ENCODE measurements at places on chromosomes 5 and 9.
A peak's percentile ranks its signal among the peaks of the same experiment; 100 is the strongest.

GRCh38 chr9:38390442-38390841 is 2.1 kb upstream of the ALDH1B1 start:
- DNase-seq: no peak

- no peak for DNase-seq
These were observed 55.1 kb upstream of the MOCS2 start for GRCh38 chr5:53164478-53165165.

DNA sequence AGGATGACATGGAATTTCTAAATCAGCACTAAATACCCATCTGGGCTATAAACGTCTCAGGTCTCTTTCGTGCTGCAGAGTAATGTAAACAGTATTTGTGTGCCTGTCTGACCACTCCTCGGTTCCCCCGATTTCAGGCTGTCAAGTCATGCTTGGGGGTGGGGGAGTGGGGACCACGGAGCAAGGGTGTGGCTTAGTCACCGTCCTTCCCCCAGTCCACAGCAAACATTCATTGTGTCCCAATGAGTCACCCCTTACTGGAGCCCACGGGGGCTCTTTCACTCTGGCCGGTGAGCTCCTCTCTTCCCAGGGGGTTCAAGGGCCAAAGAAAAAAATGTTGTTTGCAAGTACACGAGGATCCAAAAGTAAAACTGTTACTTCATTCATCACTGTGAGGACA is 72.4 kb upstream of the ICE1 start:
- DNase-seq: no peak

DNA sequence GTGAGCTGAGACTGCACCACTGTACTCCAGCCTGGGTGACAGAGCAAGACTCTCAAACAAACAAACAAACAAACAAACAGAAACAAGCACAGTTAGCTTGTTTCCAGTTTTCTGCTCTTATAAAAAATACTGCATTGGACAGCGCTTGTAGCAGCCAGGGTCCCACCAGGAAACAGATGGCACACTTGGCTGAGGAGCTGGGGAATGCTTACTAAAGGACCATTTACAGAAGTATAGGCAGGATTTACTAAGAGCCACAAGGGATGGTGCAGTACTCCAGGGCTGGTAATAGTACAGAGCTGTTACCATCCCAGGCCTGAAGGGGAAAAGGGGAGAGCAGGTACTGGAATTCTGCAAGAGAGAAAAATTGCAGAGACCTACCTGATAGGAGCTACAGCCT is 5.2 kb upstream of the ANKS6 start:
- no peak for DNase-seq

DNA sequence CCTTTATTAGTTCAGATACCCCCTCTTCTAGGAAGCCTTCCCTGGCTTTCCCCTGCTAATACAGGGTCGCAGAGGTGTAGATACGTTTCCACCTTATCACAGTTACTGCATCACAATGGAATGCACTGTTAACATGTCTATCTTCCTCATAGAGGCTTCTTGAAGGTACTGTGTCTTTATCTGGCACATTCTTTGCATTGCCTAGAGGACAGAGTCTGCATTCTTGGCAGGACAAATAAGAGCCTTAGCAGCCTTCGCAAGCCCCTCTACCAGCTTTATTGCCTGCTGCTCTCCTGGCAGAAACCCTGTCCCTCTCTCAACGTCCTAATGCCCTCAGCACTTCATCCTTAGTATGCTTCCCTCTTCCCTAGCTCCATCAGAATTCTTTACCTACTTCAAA is 31.6 kb downstream of the SLC1A3 start:
- DNase-seq: no peak

DNA sequence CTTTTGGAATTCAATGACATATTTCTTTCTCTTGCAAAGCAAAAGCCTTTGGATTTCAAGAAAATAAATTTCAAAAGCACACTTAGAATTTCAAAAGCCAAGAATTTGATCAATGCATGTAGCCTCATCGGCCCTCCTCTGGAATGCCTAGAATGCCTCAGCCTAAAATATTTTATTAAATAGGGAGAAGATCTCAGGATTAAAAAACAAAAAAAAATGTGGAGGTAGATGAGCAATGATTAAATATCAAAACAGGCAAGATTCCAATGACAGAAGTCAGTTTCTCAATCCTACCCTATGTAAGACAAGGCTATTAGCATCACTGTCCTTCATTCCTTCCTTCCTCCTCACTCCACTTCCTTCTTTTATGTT is 169.0 kb downstream of the CDH6 start:
- peak; percentile 52 for DNase-seq

DNA sequence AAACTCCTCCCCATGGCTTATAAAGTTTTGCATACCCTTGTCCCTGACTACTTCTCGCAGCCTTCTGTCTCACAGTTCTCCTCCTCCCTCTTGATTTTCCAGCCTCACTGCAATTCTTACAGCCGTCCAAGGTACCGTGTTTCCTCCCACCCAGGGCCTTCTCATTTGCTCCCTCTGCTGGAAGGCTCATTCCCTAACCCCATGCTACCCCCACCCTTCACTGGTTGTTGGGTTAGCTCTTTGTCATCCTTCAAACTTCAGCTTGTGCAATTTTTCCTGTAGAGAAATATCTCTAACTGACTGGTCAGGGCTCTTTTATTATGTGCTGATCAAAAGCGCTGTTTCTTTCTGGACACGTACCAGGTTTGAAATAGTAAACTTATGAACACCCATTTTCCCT is 329.2 kb downstream of the EBF1 start:
- DNase-seq: no peak

DNA sequence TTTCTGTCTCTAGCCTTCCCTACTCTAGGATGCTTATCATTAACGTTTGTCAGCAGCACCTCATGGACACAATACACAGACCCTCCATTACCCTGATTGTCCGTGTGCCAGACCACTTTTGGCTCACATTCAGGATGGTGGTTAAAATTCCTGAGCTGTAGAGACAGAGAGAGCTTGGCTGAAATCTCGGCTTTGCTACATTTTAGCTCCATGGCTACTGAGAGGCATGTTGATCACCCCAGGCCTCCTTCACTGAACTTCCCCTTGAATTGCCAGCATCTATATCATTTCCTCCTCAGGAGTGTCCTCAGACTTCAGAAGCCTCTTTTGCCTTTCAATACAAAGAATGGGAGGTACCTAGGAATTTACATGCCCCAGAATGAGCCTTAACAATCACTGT is 104.7 kb upstream of the ISL1 start:
- no peak for DNase-seq

DNA sequence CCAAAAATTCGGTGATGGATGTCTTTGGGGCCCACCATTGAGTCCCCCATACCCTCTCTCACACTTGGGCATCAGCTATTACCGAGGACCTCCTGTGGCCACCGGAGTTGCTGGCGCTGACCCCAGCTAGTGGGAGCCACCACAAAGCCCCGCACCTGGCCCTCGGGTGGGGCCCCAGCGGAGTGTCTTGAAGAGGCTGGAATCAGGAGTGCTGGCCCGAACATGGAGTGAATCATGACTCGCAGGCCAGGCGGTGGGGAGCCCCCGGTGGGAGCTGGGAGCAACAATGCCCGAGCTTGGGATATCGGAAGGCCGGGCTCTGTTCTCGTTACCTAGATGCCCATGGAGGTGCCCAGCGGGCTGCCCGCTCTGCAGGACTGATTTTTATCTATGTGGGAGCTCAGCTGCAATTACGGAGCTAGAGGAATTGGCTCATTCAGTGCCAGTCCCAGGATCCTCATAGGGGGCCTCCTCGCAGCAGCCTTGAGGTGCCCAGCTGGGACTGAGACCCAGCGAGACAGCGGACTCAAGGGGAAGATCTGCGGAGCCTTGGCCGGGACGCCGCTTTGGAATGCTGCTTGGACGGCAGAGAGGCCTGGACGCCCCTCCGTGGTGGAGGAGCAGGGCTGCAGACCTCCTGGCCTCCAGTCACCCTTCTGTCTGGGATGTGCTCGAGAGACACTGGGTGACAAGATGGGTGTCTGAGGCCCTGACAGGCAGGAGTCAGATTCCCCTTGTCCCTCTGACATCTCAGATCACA is 70.8 kb downstream of the PSMB7 start:
- no peak for DNase-seq

DNA sequence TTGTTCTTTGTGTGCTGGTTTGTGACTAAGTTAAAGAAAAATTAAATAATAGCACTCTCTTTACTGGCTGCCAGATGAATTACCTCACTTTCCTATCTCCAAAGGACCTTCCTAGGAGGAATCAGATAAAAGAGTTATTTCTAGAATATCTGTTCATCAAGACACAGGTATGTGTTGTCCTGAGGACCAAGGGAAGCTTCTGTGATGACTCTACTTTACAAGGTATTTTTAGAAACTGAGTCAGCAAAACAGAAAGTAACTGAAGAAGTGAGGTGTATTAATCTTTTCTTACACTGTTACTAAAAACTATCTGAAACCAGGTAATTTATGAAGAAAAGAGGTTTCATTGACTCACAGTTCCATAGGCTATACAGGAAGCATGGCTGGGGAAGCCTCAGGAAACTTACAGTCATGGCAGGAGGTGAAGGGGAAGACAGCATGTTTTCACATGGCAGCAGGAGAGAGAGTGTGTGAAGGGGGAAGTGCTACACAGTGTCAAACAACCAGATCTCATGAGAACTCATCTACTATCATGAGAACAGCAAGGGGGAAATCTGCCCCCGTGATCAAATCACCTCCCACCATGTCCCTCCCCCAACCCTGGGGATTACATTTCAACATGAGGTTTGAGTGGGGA is 189.2 kb upstream of the DMAC1 start:
- DNase-seq: no peak

GRCh38 chr5:94240596-94240992 is 377.8 kb downstream of the KIAA0825 start:
- DNase-seq: no peak

- no peak for DNase-seq
These were observed 34.3 kb downstream of the ITK start for GRCh38 chr5:157214861-157215513.

- no peak for DNase-seq
These were observed 218.6 kb downstream of the TTLL11 start for GRCh38 chr9:121874524-121874923.

DNA sequence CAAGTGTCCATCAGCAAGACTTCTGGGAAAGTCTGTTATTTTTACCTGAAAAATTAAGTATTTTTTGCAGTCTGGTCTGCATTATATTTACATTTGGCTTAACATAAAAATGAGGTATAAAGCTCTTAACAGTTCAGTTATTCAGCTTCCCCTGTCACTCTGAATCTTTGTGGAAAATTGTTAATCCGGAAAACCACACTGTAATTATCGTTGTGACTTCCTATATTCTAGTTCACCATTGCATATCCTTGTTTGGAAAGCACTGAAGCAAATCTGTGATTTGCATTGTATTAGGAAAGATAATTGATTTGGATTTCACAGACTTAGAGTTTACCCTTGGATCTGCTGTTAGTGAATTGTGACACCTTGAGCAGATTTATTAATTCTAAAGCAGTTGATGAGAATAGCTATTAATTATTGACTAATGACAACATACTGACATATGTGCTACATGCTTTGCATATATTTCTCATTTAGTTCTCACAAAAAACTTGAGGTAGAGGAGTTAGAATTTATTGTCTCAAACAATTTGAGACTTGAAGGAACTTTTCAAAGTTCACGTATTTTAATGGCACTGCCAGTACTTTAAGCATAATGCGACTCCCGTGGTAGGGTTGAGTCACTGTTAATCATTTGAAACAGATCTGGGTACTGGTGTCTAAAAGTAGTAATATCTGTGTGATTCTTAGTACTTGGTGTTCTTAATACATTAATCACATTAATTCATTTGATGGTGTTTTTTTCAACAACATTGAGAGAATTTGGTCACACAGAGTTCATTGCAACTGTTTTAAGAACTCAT is 71.8 kb upstream of the LRRC70 start:
- no peak for DNase-seq

DNA sequence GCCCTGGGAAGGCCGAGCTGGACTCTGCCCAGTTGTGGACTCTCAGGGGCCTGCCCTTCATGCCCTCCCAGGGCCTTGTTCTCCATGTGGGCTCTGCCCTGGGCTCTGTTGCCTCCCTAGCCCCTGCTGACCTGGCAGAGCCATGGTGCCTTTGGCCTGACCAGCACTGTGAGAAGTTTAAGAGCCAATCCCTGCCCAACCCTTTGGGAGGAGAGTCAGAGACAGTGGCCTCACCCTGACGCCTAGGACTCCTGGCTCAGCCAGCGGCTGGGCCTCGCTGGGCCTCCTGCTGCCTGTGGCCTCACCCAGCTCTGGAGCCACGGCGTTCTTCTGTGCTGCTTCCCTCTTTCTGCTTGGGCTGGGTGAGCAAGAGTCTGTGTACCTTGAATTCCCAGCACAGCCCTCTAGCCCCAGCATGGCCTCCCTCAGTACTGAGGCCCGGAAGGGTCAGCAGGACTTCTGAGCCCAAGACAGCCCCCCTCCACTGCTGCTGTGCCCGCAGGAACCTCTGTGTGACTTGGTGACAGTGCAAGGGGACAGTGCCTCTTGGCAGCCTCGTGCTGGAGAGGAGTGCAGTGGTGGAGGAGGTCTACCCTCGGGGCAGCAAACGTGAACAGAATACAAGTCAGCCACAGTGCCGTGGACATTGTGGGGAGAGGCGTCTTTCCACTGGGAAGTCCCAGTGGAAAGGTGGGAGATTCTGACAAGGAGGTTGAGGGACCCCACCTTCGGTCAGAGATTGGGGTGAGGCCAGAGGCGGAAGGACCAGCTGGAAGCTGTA is 97.4 kb downstream of the CACNA1B start:
- DNase-seq: no peak

DNA sequence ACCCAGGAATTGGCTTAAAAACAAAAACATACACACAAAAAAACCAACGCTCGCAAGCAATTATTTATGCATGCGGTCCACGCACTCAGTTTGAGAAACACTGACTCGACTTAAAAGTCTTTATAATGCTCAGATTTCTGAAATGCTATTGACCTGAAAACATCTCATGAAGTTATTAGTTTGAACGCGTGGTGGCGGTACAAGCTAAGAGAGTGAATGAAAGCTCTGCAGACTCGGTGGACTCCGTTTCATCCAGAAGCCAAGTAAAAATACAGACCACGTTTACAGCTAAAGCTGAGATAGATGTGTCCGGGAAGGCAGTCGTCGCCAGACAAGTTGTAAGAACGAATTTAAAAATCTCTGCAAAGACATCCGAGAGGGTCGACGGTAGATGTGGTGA is at the start of gene PCDHB6:
TSS of gene PCDHB6 (plus strand) at position 246 of the 400 bp plus-strand sequence. CDS start 201 bp downstream, outside the sequence.
- no peak for DNase-seq

DNA sequence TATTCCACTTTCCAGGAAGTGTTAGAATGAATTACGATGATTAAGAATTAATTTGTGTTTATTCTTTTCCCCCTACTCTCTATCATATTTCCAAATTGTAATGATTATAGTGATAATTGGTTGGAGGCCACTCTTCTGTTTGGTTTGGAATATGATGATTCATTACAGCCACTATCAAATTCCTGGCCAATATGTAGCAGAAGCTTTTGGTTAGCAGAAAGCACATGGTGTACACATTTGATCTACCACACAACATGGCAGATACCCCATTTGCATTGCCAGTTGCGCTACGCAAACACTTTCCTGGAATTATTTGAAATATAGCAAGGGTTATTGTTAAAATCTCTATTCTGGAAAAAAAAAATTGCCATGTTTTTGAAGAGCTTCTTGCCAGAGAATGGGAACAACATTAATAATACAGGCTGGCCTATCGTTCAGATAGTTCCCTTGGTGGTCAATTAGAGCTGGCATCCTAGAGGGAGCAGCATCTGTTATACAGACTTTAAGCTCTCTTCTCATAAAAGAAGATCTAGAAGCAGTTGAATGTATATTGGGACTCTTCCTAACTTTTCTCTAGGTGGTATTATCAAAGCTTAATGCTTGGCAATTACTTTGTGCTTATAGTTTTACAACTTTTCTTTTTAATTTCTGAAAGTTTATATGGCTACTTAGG is 455.0 kb upstream of the ACTBL2 start:
- no peak for DNase-seq
